ENCODE measurements at places on chromosomes 12 and 14. TPM values are rescaled to one million over a fixed set of nuclear protein-coding genes. Genes with fewer than 3 reads are reported as not detected.

- no peak for DNase-seq
Measured at GRCh38 chr12:119415714-119416113, 81.2 kb downstream of the CCDC60 start.

- no peak for DNase-seq
Measured at GRCh38 chr12:102507301-102507700, 26.9 kb upstream of the IGF1 start.

DNA sequence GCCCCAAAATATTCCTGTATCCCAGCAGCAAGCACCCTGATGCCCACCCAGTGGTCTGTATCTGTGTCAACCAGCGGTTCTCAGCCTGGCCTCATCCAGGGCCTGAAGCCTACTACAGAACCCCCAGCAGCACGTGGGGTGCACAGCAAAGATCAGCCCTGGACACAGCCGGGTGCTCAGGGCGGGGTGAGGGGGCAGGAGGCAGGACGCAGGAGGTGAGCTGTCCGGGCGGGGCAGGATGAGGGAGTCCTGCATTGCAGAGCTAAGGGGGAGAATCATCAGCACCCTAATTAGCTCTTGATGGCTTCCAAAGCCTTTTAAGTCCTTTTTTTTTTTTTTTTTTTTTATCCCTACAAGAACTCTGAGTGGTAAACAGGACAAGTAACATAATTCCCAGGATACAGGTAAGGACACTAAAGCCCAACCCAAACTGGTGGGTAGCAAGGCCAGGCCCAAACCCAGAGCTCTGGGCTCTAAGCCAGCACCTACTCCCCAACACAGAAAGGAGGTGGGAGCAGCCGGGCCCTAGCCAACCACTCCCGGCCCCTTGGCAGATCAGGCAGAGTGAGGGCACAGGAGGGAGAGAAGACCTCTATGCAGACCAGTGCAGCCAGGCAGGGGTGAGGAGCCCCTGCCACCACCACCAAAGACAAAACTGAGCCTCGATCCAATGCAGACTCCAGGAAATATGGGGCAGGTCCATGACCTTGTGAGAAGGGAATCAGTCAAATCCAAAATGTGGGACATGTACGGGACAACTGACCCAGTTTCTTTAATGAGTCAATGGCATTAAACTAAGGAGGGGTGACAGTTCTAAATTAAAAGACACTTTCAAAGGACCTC, 32.3 kb upstream of the EIF5 start:
- no peak for DNase-seq

- no peak for DNase-seq
Measured at GRCh38 chr12:48807981-48808380, 10.3 kb upstream of the CACNB3 start.

DNA sequence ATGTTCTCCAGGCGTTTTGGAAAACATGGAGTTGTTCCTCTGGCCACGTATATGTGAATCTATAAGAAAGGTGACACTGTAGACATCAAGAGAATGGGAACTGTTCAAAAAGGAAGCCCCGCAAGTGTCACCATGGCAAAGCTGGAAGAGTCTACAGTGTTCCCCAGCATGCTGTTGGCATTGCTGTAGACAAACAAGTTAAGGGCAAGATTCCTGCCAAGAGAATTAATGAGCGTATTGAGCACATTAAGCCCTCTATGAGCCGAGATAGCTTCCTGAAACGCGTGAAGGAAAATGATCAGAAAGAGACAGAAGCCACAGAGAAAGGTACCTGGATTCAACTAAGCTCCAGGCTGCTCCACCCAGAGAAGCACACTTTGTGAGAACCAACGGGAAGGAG, 92.5 kb upstream of the EIF5 start:
- no peak for DNase-seq

DNA sequence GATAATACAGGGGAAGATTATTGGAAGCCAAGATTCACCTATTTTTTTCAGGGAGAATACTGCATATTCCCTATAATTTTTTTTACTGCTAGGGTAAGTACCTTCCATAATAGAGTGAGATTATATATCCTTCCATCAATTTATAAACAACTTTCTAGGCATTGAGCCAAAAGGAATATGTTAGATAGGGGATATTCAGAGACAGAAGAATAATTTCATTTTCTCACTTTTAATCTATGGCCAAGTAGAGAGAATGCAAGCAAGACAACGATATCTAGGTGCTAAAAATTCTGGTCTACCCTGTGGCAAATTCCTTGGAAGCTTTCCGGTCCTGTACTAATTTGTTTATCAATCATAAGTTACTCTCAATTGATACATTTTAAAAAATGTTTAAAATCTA, 69.7 kb upstream of the STAC3 start:
- DNase-seq, result no peak

DNA sequence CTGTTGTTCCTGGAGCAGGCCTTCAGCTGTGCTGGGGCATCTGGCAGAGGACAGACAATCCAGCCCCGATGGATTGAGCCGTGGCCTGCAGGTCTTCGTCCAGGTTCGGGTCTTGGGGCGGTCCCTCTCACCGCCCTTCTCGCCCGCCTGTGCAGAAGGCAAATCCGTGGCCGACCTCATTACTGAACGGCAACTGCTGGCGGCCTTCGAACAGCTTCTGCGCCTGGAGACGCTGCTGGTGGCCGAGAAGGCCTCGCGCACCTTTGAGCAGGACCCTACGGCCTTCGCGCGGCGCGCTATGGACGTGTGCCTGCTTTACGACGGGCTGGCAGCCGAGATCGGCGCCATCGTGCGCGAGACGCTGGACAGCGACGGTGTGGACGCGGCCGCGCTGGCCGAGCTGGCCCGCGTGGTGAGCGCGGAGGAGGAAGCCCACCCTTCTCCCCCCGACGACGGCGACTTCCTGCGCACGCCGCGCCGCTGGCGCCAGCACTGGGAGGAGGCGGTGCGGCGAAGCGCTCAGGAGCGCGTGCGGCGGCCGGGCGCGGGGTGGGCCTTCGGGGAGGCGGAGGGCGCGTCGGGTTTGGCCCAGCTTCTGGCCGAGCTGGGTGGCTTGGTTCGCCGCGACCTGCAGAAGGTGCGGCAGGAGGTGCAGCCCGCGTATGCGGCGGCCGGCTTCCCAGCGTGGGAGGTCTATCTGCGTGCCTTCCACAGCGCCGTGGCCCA, 7.6 kb downstream of the EXOC3L4 start:
- no peak for DNase-seq

CLEC1A gene
- 2.7 TPM for total RNA-seq

- no peak for DNase-seq
Measured at GRCh38 chr12:10175846-10176636, 2.8 kb upstream of the TMEM52B start.

- no peak for DNase-seq
Measured at GRCh38 chr12:124777399-124778372, 86.0 kb downstream of the SCARB1 start.

GRCh38 chr12:41520869-41521268, 332.7 kb downstream of the PDZRN4 start:
- no peak for DNase-seq

DNA sequence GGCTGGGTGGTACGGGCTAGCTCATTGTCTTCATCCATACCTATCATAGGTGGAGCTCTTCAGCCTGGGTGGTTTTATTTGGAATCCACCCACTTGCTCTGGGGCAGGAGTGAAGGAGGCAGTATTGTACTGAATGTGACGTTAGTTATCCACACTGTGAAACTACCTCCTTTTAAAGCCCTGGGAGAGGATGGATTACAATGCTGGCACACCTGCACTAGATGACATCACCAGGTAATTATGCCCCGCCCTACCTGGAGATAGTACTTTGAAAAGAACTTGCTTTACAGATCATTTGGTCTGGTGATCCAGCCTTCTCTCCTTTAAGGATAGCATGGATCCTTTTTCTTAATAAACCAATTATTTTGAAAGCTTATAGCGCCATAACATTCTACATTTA, 78.0 kb downstream of the B4GALNT3 start:
- DNase-seq, result no peak

GRCh38 chr12:54981796-54982195, 2.8 kb downstream of the TESPA1 start:
- DNase-seq, result no peak

AMDHD1 gene
- total RNA-seq, result 4.0 TPM

DNA sequence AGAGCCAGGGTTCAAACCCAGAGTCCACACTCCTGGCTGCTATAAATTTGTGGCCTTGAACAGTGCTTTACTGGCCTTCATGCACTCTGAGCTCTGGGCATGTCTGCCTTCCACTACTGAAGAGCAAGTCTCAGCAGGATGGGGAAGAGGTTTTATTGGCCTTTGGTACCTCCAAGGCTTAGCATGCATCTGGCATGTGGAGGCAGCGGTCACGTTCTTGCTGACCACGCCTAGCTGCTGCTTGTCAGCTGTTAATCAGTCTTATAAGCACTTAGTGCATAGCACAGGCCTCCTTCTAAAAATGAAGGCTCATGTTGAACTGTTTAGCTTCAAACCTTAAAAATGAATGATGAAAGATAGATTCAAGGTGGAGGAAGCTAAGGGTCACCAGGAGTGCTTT, 177.5 kb downstream of the PELI2 start:
- no peak for DNase-seq

- no peak for DNase-seq
Measured at GRCh38 chr12:91717804-91718203, 427.8 kb downstream of the BTG1 start.

DNA sequence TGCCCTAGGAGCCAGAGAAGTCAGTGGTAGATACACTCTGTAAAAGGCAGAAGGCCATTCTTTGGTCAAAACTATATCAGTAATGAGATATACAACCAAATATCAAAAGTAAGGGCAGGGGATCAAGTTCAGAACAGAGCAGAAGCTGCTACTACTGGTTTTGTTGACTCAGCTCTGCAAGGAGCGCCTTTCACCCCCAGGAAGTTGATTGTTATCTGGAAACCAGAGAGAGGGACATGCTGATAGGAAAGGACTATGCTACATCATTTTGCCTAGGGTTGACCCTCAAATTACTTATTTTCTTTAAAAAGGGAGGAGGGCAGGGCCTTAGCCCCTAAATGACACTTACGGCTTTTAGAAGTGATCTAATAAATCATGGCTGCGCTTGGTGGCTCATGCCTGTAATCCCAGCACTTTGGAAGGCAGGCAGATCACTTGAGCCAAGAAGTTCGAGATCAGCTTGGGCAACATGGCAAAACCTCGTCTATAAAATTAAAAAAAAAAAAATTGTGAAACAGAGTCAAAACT, 194.0 kb downstream of the KLHL28 start:
- DNase-seq, result no peak

- DNase-seq, result no peak
Measured at GRCh38 chr12:92047393-92047826, 98.2 kb downstream of the BTG1 start.

DUSP16 gene
- 48.6 TPM for total RNA-seq

- no peak for DNase-seq
Measured at GRCh38 chr12:16492820-16493797, 112.9 kb downstream of the LMO3 start.

DNA sequence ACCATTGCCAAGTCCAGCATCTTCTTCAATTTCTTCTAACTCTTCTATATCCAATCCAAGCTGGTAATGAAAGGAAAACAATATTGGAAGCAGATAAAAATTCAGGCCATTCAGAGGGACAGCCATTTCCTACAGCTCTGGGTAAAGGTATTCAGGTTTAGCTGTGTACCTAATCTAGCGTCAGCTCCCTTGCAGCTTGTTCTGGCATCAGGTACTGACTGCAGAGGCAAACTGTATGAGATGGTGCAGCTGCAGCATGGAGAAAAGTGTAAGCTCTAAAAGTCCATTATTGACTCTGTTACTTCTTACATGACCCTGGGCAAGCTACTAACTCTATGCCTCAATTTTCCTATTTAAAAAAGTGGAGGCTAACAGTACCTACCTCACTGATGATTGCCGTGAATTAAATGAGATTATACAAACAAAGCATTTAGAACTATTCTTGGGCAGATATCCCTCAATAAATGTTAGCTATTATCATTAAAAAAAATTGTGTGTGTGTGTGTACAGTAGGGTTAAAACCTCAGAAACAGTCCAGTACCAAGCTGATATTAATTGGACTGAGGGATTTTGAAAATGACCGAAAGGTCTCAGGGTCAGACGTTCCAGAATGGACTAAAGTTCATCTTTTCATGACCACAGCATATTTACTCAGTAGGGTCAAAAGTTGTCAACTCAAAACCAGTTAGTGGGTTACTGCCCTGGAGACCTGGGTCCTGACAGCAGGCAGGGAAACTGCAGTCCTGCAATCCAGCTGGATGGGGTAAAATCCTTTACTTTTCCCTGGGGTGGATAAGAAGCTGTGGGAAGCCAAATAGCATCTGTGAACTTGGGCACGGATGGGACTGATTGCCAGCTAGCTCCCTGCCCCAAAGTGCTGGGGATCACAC, 8.9 kb downstream of the PYGL start:
- DNase-seq, result no peak

GRIN2B gene
- 1.8 TPM for total RNA-seq

KANSL2 gene
- 98.4 TPM for total RNA-seq

GRCh38 chr12:92362785-92363184, 217.1 kb upstream of the BTG1 start:
- no peak for DNase-seq

DNA sequence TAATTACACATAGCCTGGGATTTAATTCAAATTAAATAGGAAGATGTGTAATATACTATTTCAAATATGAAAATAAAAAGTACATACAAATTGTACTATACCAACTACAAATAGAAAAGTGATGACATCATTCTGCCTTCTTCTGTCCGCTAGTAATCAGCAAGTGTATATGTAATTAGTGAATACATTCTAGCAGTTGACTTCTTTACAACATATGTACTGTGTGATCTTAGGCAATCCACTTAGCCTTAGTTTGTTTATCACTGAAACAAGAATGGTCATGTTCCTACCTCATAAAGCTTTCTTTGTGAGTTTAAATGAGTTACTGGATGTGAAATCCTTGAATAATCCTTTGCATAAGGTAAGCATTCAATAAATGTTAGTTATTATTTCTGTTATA, 7.8 kb upstream of the LUM start:
- no peak for DNase-seq
